ENCODE measurements at places on chromosomes 4 and X.

DNA sequence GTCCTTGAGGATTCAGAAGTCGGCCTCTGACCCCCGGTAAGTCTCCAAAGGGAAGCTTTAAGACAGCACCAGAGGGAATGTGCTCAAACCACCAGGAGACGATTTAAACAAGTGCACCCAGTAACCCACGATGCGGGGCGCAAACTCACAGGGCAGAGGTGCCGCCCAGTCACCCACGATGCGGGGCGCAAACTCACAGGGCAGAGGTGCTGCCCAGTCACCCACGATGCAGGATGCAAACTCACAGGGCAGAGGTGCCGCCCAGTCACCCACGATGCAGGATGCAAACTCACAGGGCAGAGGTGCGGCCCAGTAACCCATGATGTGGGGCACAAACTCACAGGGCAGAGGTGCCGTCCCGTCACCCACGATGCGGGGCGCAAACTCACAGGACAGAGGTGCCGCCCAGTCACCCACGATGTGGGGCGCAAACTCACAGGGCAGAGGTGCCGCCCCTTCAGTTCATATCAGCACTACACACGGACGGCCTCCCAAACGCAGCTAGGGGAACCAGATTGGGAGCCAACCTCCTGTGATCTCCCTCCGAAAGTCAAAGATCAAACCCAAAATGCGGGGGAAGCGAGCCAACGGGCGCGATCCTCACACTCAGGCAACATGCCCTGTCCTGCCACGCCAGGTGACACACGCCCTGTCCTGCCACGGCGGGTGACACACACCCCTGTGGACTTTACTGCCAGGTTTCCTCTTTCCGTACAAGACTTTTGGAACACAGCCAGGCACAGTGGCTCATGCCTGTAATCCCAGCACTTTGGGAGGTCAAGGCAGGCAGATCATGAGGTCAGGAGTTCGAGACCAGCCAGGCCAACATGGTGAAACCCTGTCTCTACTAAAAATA lies 11.3 kb downstream of the PPP2R3B start:
- DNase-seq, result no peak

DNA sequence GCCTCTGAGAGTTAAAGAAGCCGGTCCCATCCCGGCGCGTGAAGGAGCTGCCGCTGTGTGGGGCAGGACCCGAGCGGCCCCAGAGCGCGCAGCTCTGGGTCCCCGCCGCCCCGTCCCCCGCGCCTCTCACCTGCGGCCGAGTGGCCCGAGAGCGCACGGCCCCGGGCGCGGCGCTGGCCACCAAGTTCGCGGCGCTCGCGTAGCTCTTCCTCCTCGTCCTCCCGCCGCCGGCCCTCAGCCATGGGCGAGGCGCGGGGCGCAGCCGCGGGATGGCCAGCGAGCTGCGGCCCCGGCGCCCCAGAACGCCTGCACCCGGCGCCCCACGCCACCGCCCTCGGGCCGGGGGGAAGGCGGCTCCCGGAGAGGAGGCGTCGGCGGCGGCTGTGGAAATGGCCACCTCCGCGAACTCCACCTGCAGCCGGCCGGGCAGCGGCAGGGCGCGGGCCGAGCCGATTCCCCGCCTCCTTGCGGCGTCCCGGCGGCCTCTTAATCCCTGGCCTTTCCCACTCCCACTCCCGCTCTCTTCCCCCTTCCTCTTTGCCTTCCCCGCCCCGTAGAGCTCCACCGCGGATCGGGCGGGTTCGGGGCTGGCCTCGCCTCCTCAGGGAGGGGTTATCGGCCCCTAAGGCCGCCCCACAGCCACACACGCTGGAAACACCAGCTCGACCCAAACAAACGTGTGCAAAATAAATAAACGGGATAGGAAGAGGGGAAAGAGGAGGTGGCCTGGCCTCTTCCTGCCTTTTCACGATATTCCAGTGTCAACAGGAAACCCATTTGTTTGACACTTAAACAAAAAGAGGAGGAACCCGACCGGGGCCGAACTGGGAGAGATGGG lies at the start of gene SH3D19:
SH3D19 (minus strand) TSS at position 495 of the 838 bp plus-strand sequence; CDS start at position 242, 253 bp downstream.
- DNase-seq, result peak; percentile 11

GRCh38 chrX:33324099-33324498 lies 112.8 kb upstream of the DMD start:
- no peak for DNase-seq

DNA sequence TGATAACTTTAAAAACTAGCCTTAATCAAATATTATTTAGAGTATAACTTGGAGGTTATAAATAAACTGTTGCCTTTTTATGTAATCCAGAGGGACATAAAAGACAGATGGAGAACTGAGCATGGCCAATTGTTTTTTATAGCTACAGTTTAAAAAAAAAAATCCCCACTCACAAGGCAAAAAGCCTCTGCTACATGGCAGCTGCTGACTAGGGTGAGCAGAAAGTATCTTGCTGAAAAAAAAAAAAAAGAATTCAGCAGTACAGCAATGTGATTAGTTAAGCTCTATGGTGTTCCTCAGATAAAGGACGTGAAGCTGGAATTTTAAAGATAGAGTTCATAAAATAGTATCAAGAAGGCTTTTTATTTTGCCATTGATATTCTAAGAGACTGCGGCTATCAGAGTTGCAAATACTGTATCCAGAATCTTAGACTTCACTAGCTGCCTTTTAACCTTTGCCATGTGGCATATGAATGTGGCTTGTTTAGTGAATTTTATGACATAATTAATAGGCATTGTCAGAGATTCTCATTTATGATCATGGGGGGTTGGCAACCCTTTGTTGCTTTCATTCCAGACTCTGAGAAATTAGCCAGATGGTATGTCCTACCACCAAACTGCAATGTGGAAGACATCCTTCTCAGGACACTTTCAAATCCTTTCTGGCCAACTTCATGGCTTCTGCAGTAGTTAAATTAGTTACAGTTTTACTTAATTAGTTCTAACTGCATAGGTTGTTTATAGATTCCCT lies 498.0 kb downstream of the STPG2 start:
- peak; percentile 44 for DNase-seq

GRCh38 chrX:19798423-19798822 lies 89.0 kb downstream of the SH3KBP1 start:
- no peak for DNase-seq

DNA sequence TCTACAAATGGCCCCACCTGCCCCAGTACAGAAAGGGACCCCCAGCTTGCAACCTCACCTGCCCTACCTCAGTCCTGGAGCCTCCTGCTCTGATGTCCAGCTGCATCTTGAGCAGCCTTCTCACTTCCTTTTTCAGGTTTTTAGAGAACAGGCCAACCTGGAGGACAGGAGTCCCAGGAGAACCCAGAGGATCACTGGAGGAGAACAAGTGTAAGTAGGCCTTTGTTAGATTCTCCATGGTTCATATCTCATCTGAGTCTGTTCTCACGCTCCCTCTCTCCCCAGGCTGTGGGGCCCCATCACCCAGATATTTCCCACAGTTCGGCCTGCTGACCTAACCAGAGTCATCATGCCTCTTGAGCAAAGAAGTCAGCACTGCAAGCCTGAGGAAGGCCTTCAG lies 3.6 kb downstream of the MAGEA11 start:
- DNase-seq, result no peak

DNA sequence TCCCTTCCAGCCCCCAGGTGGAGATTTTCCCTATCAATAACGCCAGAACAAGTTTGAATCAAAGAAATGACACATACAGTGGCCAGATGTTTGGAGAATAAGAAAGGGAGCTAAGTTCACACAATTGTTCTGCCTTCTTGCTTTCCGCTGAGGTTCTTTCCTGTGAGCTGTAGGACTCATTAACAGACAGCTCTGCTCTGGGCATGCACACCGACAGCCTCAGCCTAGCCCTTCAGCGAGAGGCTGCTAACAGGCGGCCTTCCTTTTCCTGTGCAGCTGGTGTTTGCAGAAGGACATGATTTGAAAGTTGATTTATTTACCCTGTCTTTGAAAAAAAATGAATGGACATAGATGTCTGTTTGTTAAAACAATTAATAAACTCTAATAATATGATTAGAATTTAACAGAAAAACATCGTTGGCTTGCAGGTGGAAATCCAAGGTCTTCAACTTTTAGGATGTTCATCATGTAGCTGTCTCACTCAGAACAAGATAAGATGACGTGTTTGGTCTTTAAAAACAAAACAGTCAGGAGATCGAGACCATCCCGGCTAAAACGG lies 183.3 kb downstream of the KDR start:
- DNase-seq, result no peak

DNA sequence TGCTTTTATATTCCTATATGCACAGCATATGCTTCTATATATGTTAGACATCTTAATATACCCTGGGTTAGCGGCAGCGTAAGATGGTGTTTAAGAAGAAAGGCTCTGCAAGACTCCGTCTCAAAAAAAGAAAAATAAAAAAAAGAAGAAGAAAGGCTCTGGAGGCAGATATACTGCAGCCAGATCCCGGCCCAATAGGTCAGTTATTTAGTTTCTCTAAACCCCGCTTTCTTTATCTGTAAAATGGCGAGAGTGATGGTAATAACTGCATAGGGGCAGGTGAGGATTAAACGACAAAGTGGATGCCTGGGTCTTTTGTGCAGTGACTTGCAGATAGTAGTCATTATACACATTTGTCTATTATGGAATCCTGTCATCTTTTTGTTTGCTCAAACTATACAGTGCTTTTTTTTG lies 115.2 kb downstream of the NAA11 start:
- DNase-seq, result peak; percentile 65

GRCh38 chrX:109890910-109891502 lies 111.9 kb upstream of the TMEM164 start:
- peak; percentile 72 for DNase-seq

DNA sequence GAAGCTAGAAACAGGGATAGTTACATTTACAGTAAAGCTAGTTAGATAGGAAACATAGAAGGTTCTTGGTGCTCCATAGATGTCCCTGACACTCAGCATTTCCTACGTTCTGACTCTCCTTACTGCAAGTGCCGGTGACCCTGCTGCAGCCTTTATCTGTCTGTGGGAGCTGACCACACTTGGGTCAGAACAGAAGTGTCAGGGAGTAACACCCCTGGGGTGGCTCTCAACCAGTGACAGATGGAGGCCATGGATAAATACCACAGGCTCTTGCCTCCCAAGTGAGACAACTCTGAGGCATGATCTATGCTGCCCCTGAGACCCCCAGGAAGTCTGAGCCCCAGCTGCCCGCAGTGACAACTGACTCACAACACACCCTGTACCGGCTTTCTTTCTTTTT lies 69.8 kb downstream of the ANXA3 start:
- DNase-seq, result no peak

DNA sequence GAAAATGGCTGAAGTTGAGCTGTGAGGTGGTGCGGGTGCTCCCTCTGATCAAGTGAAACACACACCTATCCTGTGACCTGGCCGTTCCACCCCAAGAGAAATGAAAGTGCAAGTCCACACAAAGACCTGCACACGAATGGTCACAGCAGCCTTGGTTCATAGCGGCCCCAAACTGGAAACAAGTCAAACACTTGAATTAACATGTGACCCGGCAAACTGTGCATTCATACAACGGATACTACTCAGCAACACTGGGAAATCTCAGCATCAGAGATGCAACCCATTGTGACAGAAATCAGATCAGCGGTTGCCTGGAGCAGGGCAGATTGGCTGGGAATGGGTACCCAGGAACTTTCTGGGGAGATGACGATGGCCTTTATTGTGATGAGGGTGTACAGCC lies 7.6 kb downstream of the G6PD start:
- no peak for DNase-seq

DNA sequence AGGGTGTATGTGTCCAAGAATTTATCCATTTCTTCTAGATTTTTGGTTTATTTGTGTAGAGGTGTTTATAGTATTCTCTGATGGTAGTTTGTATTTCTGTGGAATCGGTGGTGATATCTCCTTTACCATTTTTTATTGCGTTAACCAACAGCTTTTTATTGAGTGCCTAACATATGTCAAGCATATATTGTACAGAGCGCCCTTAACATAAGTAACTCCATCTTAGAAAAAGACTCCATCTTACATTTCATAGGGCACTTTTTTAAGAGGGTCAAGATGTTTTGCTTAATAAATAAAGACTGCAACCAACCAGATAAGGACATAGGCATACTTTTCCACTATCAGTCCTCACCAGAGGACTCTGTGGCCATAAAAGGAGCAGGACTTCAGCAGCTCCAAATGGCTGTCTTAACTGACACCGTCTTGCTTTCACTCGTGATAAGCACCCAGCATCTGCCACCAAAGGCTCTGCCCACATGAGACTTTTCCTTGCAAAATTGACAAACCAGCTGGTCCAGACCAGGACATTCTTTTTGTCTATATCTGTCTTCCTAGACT lies 75.0 kb downstream of the HS6ST2 start:
- no peak for DNase-seq

- no peak for DNase-seq
Observed at GRCh38 chrX:24398766-24399165, 38.3 kb downstream of the SUPT20HL1 start.

DNA sequence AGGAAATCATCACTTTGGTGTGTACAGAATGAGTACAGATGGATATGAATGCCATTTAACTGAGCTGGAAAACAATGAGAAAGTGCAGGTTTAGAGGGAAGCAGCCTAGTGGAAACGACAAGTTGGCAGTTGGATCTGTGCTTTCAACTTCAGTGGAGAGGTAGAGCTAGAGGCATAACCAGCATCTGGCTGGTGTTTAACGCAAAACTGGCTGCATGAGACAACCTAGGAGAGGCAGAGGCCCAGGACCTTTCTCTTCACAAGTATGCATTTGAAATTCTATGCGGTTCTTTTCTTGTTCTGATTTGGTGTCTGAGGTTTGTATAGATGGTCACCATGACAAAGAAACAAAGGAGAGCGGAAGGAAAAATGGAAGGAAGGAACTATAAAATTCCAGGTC lies 63.1 kb downstream of the ANXA5 start:
- DNase-seq, result no peak

- DNase-seq, result no peak
Observed at GRCh38 chr4:165874791-165875371, 1.8 kb downstream of the TLL1 start.

DNA sequence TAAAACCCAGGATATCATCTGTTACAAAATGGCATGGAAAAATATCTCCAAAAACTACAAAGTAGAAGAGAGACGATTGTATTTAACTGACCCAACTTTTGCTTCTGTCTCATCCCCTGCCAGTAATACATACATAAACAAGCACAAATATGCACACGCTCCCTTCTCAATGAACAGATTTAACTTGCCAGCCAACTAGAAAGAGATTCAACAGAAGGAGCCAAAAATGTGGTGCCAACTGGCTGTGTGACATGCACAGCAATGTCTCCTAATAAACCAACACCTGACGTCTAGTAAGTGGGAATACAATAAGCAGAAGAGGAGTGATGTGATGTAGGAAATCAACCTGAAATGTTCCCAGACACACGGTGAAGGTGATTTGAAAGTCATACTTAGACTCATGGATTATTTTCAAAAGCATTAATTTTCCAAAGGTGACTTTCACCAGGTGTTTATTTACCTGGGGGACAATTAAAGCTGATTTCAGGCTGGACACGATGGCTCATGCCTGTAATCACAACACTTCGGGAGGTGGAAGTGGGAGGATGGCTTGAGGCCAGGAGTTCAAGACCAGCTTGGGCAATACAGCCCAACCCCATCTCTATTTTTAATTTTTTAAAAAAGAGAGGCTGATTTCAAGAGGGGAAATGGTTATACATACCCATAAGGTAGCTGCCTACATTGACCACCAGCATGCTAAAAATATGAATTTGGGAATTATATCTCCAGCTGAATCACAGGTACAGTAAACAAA lies 33.7 kb downstream of the SH3RF1 start:
- DNase-seq, result no peak
